ENCODE measurements at places on chromosomes 16 and 17. TPM values are rescaled to one million over a fixed set of nuclear protein-coding genes. Genes with fewer than 3 reads are reported as not detected.

The ZSCAN10 gene
- not detected for total RNA-seq

The NQO1 gene
- 113 TPM for total RNA-seq

The HSPB9 gene
- not detected for total RNA-seq

The TLCD1 gene
- 4.4 TPM for total RNA-seq

The GPR142 gene
- total RNA-seq, result not detected

The HCRT gene
- total RNA-seq, result not detected

The SLFN12L gene
- under 0.01 TPM for total RNA-seq

The CD300LF gene
- total RNA-seq, result not detected

The RGS11 gene
- 1.2 TPM for total RNA-seq

The ACSM2A gene
- total RNA-seq, result not detected

The SULT1A2 gene
- total RNA-seq, result not detected

The CFAP119 gene
- total RNA-seq, result 2.6 TPM

The CTRB1 gene
- total RNA-seq, result not detected

The CEP295NL gene
- total RNA-seq, result 2.0 TPM

The MFAP4 gene
- total RNA-seq, result 11.0 TPM

The BPTF gene
- 21.8 TPM for total RNA-seq

The KRT23 gene
- not detected for total RNA-seq

The KRT20 gene
- not detected for total RNA-seq

The NEUROD2 gene
- total RNA-seq, result not detected

The DRC3 gene
- 3.0 TPM for total RNA-seq

The KCNH4 gene
- total RNA-seq, result 0.12 TPM

The SLC52A1 gene
- 0.15 TPM for total RNA-seq

The CCP110 gene
- total RNA-seq, result 7.5 TPM

The SULT1A1 gene
- total RNA-seq, result 5.0 TPM

The CA7 gene
- not detected for total RNA-seq

The NUPR1 gene
- 43.7 TPM for total RNA-seq

The NPIPB13 gene
- total RNA-seq, result 1.5 TPM

The MYH2 gene
- total RNA-seq, result not detected

The DHRS7C gene
- total RNA-seq, result not detected

The PIGS gene
- 53.0 TPM for total RNA-seq

The KDM6B gene
- total RNA-seq, result 3.8 TPM

The FAM234A gene
- total RNA-seq, result 25.9 TPM

The SRRM2 gene
- total RNA-seq, result 42.6 TPM

The RASL10B gene
- total RNA-seq, result 0.98 TPM

The NPIPB8 gene
- total RNA-seq, result not detected

The B4GALNT2 gene
- not detected for total RNA-seq

The ZNF747 gene
- 6.6 TPM for total RNA-seq
